Brain (organoid and tissue), 16 donors: ENCODE measurements at places on chromosomes 1 and 21.
A peak's percentile ranks its signal among the peaks of the same experiment; 100 is the strongest.

DNA sequence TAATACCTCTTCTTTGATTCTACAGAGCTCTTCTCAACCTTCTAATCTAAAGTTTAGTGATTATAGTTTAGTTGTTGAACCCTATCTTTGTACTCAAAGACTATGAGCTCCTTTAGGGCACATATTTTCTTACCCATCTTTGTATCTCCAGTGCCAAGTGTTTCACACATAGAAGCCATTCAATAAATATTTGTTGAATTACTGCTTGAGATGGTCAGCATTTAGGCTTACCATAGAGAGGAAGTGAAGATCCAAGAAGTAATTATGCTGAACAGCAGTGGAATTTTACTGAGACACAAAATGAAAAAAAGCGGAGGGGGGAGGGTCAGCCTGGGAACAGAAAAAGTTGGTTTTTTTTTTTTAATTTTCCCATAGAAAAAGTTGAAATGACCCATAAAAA, 21.9 kb downstream of the PIK3R3 start:
- no peak for DNase-seq

GRCh38 chr1:80427881-80428280, 1372.9 kb upstream of the ADGRL2 start:
- DNase-seq = no peak

DNA sequence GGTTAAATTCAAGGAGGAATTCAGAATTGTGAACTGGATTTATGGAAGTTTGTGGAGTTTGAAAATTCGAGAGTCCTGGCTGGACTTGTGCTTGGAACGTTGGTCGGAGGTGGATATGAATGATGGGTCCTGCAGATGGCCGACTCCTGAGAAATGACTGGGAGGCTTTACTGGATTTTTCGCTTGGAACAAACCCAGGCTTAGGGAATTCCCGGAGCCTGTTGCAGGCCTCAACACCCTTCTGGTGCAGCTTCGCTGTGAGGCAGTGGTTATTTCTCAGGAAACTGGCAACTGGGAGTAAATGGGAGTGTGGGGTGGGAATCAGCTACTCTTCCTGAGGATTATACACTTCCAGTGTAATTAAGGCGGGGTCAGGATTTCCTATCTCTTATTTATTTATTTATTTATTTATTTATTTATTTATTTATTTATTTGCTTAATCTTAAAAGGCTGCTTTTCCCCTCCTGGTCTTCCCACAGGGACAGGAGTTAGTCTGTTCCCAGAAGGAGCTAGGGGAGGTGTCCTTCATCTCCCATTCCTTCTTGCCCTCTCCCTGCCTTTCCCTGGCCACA, 21.1 kb downstream of the MAPKAPK2 start:
- DNase-seq = no peak

DNA sequence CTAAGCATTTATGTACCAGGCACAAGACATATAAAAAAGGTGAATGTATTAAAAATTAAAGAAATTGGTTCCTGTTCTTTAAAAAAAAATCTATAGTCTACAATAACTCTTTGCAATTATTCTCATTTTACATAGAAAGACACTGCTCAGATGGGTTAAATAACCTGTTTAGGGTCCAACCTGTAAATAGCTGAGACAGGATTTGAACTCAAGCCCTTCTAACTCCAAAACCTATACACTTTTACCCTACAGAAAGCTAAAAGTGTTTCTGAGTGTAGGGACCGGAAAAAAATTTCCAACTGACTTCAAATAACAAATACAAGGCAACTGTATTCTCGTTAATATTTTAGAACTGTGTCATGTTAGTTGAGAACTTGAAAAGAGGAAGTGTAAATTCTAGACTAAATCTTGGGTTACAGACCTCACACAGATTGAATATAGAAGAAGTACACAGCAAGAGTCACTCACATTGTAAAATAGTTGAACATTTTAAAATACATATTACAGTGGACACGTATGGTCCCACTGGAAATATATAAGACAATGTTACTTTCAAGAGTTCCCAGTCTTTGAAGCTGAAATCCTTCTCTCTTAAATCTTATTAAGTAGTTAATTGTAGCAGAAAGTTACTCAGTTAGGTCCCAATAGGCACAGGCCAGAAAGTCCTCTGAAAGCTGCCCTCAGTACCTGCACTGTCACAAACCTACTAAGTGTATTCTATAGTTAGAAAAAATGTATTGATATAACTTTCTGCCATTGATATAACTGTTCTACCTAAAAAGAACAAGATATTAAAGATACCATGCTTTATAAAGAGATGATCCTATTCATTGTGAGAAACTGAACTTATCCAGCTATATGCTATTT, 7.3 kb downstream of the EDEM3 start:
- DNase-seq = no peak

DNA sequence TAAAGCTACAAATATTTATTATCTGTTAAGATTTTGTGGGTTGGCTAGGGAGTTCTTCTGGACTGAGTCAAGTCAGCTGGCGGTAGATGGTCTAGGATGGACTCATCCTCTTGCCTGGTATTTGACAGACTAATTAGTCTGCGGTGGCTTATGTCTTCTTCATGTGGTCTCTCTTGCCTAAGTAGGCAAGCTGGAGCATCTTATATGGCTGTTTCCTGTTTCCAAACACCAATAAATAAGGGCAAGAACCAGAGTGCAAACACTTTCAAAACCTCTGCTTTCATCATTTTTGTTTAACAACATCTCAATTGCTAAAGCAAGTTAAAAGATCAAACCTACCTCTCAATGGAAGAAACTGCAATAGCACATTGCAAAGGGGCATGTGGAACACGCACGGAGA, 484.8 kb downstream of the PTPRC start:
- DNase-seq = no peak

GRCh38 chr1:170044187-170044586, 30.3 kb downstream of the KIFAP3 start:
- no peak for DNase-seq

DNA sequence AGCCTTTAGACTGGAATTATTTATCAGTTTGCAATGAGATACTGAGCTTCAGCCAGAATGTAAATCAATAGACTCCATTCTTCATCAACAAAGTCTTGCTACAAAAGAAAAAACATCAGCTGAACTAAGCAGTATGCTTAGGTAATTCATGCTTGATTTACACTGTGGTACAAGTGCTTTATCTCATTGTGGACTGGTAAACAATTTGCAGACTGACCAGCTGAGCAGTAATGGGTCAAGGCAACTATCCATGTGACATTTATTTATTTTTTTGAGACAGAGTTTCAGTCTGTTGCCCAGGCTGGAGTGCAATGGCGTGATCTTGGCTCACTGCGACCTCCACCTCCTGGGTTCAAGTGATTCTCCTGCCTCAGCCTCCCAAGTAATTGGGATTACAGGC, 39.8 kb upstream of the SYT2 start:
- no peak for DNase-seq

DNA sequence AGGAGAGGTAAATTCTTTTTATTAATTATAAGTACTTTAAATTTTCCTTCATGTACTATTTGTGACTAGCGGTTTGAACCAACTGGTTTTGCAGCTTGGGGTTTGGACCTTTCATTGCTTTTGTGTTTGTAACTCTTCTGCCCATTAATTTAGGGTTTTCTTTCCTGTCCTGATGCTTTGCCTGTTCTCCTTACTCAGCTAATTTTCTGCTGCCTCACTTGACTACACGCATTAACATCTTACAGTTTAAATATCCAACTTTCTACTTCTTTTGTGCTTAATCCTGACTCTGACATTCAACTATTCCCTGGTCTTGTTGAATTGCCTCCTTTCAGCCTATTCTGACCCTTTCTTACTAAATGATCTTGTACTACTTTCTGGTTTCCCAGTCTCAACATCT, 135.6 kb downstream of the PTPRC start:
- no peak for DNase-seq

GRCh38 chr1:30852026-30852425, 56.5 kb downstream of the SDC3 start:
- no peak for DNase-seq

DNA sequence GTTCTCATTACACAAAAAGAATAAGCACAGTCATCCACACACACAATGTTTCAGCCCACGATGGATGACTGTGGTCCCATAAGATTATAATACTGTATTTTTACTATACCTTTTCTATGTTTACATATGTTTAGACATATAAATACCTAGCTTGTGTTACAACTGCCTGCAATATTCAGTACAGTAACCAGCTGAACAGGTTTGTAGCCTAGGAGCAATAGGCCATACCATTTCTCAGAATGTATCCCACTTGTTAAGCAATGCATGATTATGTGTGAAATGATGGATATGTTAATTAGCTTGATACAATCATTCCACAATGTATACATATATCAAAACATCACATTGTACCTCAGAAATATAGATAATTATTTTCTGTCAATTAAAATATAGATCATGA, 33.2 kb upstream of the SAMD13 start:
- DNase-seq = no peak

- DNase-seq = peak; percentile 82
These were observed 115.1 kb downstream of the KCTD3 start for GRCh38 chr1:215682232-215682631.

- DNase-seq = no peak
These were observed 43.8 kb upstream of the LBR start for GRCh38 chr1:225471453-225472301.

DNA sequence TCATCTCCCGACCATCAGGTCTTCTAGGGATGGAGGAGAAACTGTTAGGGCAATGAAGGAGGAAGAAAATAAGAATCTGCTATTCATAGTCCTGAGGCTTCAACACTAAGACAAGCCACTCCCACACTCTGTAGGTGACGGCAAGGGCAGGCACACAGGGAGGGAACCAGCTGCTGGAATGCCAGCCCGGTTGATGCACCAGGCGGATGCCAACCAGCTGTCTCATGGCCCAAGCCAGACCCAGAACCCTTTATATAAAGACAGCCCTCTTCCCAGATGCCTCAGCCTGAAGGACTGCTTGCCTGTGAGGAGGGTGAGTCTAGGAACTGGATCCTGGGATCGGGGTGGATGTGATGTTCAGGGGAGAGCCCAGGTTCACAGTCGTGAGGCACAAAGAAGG, at the start of gene KPRP:
Gene KPRP (plus strand): TSS at position 279 of the 400 bp plus-strand sequence. CDS start 1,564 bp downstream, outside the sequence.
- DNase-seq = no peak

DNA sequence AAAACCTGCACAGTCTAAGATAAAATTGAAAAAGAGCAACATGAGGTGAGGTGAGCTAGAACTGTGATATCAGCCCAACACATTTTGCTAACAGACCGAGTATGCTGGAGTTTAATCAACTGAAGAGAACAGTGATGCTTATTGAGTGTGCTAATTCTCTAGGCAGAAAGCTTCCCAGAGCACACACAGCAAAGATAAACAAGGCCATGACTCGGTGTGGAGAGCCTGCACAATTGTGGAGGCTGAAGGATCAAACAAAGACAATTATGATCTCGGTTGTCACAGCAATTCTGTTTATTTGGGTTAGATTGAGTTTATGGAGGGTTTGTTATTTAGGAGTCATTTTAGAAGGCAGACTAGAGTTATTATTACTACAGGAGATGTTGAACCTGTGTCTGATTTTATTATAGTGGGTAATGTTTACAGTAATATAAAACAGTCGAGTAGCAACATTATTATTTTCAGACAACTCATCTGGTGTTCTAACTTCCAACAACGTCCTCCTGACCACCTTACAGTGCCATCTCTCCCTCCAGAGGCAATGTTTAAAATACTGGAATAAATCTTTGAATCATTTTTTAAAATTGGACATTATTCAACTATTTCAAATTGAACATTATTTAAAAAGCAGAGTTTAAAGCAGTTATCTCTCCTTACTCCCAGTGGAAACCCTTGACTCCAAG, 40.2 kb downstream of the DPT start:
- no peak for DNase-seq

DNA sequence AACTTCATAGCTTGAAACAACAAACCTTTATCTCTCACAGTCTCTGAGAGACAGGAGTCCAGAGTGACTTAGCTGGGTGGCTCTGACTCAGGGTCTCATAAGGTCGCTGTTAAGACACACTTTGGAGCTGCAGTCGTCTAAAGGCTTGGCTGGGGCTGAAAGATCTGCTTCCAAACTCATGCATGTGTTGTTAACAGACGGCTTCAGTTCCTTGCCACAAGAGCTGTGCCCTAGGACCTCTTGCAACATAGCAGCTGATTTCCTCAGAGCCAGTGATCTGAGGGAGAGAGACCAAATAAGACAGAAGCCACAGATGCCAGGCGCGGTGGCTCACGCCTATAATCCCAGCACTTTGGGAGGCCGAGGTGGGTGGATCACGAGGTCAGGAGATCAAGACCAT, 176.8 kb downstream of the DISC1 start:
- DNase-seq = no peak

- DNase-seq = no peak
These were observed 302.4 kb upstream of the TMPRSS15 start for GRCh38 chr21:18705971-18706370.

GRCh38 chr21:33189237-33189636, 40.5 kb upstream of the IFNAR2 start:
- DNase-seq = no peak

DNA sequence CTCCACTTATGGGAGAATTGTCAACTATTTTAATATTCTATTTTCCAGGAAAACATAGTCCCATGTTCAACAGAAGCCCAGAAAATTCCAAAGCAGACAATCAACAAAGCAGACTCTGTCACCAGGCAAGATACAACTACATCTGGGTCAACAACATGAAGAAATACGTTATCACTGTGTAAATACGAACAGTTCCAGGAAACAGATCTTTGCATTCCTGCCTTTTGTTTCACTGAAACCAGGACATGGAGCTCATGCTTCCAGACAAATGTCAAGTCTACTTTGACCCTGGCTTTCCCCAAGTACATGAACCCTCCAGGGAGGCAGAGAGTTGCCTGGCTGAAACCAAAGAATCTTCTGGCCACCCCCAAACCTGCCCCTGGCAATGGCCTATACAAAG, 106.7 kb downstream of the SETD4 start:
- DNase-seq = no peak

DNA sequence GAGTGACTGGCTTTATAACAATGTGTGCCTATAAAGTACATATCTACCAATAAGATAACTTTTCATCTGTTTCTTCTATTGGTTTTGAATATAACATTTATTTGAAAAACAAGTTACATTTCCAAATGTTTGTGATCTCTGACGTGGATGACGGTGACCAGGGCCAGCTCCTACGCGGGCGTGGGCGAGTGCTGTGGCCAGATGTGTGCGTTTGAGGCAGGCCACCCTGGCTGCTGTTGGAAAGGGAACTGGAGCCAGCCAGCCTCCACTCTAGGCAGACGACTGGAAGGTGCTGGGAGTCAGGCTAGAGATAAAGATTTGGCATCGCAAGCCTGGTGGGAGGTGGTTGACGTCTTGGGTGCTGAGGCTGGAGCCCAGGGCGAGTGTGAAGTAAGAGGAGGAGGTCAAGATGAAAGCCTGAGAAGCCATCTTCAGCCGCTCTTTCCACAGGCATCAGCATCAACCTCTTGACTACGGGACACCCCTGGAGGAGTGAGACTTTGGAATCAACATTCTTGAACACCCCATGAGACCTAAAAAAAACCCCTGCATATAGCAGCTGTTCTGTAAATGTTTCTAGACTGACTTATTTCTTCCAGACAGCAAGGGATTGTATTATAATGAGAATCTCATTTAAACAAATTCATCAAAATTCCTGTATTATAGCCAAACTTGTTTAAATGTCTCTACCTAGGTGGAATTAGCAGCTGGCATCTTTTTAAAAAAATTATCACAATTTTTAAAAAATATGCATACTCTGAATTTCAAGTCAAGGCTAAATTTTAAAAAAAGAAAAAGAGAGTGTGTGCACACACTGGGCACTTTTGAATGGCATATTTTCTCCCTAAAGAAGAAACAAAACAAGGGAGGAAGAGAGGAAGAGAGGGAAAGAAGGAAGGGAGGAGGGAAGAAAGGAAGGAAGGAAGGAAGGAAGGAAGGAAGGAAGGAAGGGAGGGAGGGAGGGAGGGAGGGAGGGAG, 112.5 kb upstream of the SLC44A3 start:
- DNase-seq = no peak
